Suppressor macrophage treated with lipopolysaccharide for 1 hour (primary cell): ENCODE measurements at places on chromosomes 6 and 20.
A peak's percentile ranks its signal among the peaks of the same experiment; 100 is the strongest.

- DNase-seq, result no peak
These were observed 122.3 kb downstream of the RPS12 start for GRCh38 chr6:132936646-132937045.

DNA sequence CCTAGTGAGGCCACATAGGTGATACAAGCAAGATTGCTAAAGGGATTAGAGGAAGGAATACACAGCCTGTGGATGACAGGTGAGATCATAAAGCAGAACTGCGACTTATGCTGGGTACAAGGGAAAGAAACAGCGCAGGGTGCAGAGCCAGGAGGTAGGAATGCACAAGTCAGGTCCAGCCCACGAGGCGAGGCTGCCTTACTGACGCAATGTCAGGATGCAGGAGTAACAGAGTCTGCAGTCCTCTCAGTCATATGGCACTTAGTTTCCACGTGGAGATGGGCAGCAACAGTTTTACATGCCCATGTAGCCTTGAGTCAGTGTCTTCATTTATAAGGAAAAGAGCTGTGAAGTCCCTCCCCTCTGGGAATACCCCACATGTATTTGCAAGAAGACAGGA is 210.9 kb downstream of the SYNE1 start:
- no peak for DNase-seq

DNA sequence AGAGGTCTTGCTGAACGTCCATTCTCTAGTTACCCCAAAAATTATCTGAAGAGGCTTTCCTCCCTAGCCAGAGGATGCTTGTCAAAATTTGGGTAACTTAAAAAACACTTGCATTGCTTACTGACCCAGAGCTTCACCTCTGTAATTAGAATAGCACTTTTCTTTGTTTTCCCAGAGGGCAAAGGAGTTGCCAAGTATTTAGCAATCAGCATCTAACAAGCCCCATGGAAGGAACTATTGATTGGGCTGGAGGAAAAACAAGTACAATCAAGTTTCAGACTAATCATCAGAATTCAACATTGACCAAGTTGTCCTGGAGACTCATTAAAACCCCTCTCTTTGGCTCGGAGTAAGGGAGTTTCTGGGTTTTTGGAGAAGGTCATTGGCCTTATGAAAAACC is 226.4 kb downstream of the TBC1D7 start:
- DNase-seq, result no peak

GRCh38 chr6:20866935-20867703 is 332.9 kb downstream of the CDKAL1 start:
- no peak for DNase-seq

DNA sequence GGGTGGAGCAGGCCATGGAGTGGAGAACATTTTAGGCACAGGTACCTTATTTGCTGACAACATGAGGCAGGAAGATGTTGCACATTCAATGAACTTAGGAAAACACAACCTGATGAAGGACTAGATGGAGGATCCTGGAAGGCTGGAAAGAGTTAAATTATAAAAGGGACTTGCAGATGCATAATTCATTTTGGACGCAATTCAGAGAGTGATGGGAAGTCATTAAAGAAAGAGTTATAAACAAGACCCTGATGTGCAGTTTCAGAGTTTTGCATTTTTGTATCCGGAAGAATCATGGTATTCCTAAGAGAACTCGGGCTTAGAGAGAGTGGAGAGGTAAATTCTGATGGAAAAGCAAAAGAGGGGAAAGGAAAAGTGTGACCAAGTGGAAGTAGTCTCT is 104.5 kb downstream of the TSHZ2 start:
- DNase-seq, result no peak

DNA sequence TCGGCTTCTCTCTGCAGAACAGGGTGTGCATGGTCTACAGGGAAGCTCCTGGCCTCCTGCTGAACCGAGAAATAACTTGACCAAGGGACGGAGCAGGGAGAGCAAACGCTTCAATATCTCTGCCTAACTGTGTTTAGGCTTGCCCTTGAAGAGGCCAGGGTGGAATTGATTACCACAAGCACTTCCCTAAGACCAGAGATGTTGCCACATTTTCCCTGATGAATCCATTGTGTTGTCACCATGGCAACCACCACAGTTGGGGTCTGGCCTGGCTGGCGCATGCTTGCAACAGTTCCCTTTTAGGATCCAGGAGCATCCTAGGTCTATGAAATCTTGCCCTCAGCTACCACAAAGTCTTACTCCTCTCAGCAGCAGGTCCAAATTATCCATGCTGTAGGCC is 213.5 kb upstream of the SULF2 start:
- DNase-seq, result peak; percentile 67

GRCh38 chr6:90819483-90819882 is 232.6 kb upstream of the MAP3K7 start:
- no peak for DNase-seq

DNA sequence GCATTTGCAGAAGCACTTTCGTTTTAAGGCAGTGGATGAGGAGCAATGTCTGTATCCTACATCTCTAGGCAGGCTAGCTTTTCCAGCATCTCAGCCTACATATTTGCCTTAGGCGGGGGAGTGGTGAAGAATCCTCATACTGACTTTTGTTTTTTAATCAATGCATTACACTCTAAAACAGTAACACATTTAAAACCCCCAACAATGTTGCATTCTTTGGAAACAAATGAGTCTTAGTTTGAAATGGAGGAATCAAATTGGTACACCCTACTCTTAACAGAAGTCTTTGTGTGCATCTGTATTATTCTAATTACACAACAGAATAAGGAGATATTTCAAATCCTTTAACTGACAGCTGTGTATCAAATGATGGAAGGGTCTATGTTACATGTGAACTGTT is 9.0 kb downstream of the NKAIN2 start:
- DNase-seq, result no peak

DNA sequence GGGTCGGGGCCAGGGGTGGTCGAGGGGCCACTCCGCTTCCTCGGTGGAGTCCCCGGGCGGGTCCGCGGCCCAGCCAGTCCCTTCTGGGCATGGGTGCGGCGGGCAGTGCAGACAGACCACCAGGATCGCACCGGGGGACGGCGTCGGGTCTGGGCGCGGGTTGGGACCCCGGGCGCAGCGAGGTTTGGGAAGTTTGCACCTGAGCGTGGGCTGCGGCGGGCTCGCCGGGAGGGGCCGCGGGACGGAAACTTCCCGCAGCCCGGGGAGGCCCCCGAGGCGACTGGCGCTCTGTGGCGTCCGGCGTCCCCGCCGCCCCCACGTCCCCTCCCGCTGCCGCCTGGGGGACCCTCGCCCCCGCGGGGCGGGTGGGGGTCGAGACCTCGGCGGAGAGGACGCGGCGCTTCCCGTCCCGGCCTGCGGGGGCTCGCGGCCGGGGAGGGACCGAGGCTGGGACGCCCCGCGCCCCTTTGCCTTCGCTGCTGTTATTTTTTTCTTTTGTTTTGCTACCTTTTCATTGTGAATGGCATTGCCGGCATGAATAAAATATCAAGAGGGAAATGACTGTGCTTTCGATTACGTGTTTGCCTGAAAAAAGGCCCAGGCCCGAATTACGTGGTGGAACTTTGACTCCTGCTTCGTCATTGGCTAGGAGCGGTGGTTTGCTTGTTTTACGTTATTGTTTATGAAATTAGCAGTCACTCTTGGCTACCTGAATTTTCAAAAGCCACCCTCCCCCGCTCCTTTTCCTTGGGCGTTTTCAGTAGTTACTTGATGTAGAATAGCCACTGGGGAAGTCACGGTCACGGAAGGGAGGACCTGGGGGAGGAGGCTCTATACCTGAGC is 703 bp downstream of the SNX9 start:
- DNase-seq, result peak; percentile 75

DNA sequence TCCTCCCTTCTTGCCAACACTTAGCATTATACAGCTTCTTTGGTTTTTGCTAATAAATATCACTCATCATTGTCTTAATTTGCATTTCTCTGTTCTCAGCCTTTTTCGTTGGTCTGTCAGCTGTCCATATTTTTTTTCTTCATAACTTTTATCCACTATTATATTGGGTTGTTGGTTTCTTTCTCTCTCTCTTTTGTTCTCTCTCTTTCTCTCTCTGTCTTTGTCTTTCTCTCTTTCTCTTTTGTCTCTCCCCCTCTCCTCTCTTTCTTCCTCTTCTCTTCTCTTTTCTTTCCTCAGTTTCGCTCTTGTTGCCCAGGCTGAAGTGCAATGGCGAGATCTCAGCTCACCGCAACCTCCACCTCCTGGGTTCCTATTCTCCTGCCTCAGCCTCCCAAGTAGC is 36.5 kb downstream of the JARID2 start:
- no peak for DNase-seq

DNA sequence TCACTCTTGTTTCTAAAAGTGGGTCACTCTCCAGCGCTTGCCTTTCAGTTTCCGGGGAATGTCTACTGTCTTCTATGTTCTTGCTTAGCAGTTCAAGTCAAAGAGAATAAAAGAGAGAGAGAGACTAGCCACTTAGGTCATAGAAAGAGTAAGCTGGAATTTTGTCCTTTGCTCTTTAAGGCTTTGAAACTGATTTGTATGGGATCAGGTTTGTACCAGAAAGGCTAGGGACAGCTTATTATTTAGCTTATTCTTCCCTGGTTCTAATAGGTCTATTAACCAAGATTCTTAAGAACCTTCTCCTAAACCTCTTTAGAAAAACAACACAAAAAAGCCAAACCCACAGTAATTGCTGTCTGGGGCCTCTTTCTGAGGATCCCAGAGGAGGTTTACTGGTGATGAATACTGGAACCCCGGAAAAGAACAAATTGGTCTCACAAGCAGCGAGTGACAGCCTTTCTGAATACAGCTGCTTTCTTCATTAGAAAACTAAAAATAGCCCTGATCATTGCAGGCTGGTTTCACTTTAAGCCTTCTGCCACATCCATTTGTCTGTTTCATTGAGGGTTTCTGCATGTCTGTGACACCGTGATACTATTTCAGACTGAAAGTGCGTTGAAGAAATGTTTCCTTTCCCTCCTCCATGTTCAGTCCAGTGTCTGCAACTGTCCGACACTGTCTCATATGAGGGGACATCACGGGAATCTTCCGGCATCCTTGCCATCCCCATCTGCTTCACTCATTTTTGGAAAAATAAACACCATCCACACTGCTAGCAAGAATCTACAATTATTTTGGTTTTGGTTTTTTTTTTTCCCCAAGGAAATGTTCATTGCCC is 75.1 kb upstream of the ATXN1 start:
- DNase-seq, result no peak

DNA sequence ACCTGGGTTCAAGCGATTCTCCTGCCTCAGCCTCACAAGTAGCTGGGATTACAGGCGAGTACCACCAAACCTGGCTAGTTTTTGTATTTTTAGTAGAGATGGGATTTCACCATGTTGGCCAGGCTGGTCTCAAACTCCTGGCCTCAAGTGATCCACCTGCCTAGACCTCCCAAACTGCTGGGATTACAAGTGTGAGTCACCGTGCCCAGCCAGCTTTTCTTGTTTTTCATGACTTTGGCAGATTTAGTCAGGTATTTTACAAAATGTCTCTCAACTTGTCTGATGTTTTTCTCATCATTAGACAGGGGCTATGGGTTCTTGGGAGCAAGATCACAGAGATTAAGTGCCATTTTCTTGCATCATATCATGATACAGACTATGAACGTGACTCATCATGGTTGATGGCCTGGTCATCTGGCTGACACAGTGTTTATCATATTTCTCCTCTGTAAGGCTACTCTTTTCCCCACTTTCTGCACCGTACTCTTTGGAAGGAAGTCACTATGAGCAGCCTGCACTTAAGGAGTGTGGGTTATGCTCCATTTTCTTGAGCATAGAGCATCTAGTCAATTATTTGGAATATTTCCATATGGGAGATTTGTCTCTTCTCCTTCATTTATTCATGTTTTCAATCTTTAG is 67.8 kb downstream of the RNF182 start:
- peak; percentile 33 for DNase-seq

DNA sequence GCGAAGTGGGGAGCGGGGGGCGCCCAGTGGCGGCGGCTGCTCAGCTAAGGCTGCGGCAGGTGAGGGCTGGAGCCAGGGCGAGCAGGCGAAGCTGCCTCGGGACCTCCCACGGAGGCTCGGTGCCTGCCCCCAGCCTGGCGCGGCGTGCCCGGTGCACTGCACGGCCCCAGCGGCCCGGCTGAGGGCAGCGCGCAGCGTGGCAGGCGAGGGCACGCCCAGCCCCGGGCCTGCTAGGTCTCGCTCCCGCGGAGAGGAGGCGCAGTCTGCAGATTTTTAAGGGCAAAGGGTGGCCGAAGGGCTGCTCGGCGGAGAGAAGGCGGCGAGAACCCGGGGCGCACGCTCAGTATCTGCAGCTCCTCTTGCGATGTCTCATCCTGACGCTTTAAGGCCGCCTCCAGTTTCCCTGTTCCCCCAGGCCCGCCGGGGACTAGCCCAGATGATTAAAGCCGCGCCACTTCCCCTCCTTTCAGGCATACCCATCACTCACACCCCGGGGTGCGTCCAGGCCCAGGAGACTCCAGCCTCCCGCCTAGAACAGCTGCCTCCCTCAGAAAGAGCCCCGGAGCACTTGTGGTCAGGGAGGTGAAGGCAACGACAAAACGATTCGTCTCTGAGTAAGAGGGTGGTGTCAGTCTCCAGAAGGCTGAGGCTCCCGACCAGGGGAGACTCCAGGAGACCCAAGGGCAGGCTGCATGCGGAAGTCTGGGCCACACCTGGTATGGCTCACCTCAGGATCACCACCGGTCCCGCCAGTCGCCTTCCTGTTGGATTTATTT is at the start of gene FERMT1:
FERMT1 (minus strand) TSS at position 158 of the 776 bp plus-strand sequence. CDS start 3,476 bp downstream, outside the sequence.
- peak; percentile 93 for DNase-seq

DNA sequence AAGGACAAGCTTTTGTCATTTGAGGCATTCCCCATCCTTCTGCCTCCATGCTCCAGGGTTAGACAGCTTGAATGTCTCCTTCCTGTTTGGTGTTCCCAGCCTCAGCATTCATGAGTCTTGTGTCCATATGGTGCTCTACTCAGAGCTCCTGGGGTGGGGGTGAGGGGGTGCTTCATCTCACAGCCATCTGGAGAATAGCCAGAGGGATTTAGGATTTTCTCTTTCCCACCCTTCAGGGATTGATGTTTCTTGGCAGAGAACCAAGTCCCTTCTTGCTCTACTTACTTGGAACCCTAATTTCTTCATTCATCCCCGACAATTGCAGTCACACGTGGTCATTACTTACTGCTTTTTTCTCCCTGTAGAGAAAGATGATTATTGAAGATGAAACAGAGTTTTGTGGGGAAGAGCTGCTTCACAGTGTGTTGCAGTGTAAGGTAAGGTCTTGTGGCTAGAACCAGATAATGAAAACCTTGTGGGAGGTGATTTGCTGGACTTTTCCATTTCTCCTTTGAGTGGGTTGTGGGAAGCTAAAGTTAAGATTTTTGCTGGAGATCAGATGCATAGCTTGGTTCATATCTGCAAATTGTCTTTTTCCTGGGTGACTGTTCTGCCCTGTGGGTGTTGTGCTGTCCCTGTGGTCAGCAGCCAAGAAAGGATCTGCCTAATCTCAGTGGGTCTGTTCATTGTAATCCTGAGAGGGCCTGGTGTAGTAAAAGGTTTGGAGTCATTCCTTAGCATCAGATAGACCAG is 18.6 kb downstream of the CMTR1 start:
- DNase-seq, result no peak
